ENCODE measurements at places on chromosomes 12 and 14.
A peak's percentile ranks its signal among the peaks of the same experiment; 100 is the strongest.

- H3K27me3 ChIP-seq = no peaks in the 10 kb centered on the region
- H3K27ac ChIP-seq = no peak overlapping the region
- no peaks in the 10 kb centered on the region for H3K36me3 ChIP-seq
- no peaks in the 10 kb centered on the region for H3K4me1 ChIP-seq
- DNase-seq = no peak
Measured at GRCh38 chr12:66664076-66664475, 14.8 kb downstream of the GRIP1 start.

GRCh38 chr12:121475279-121475678, 75.4 kb downstream of the RNF34 start:
- DNase-seq = no peak
- H3K27ac ChIP-seq = no peak overlapping the region
- no peaks in the 10 kb centered on the region for H3K4me1 ChIP-seq

DNA sequence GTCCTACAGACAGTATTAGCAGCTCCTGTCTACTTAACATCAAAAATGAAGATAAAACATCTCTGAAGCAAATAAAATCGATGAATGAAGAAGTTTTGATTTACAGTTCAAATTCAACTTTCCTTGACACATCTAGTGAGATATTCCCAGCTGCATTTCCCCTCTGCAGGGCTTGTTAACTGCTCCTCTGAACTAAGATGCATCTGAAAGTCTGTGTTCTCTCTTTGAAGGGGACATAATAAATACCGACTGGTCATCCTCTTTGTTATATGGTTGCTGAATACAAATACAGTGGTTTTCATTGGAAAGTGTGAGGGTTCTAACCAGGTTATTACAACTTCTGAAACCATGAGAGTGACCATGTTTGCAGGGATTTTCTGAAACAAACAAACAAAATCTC, 266.4 kb upstream of the SLC16A7 start:
- no peaks in the 10 kb centered on the region for H3K4me1 ChIP-seq
- DNase-seq = no peak
- H3K4me3 ChIP-seq = no peak overlapping the region
- no peak overlapping the region for H3K27ac ChIP-seq

DNA sequence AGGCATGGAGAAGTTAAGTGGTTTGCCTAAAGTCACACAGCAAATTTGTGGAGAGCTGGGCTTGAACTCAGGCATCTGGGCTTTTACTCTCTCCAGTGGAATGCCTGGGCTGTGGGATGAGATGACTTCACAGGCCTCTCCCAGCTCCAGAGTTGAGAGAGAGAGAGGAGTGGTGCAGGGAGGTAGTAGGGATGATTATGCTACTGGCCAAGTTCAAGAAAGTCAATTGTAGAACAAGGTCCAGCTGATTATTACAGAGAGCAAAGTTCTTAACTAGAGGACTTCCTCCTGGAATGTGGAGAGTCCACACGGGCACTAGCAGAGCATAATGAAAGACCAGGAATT, 769 bp upstream of the EMP1 start:
- no peaks in the 10 kb centered on the region for H3K36me3 ChIP-seq
- H3K27ac ChIP-seq = peak overlapping the region; percentile 92
- DNase-seq = no peak
- peaks cover 45% of the 10 kb centered on the region for H3K4me1 ChIP-seq
- H3K4me3 ChIP-seq = no peak overlapping the region

- H3K27ac ChIP-seq = no peak overlapping the region
- H3K27me3 ChIP-seq = no peaks in the 10 kb centered on the region
- peaks cover 4% of the 10 kb centered on the region for H3K36me3 ChIP-seq
- no peak for DNase-seq
- no peak overlapping the region for H3K4me3 ChIP-seq
- H3K4me1 ChIP-seq = no peaks in the 10 kb centered on the region
Measured at GRCh38 chr14:50924843-50925242, 19.4 kb downstream of the PYGL start.

DNA sequence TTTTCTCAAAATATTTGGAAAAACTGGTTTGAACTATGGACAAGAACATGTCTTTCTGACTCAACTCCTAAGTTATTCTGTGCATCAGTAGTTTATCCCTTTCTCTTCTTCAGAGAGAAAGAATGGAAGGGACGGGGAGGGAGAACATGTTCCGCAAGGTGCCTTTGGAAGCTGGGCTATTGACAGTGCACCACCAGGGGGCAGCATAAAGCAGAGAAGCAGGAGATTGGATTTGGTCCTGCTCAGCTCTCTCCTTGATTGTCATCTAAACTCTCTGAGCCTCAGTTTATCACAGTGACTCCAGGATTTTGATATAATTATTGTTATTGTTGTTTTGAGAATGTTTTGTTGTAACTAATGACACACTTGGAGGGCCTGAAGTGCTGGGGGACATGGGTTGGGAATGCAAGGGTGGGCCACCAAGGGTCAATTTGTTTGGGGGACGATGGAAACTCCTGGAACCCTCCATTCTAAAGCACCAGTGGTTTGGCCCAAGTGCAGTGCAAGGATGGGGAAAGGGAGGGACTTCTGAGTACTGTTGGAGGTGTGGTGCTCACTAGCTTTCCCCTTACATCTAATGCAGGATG, 45.3 kb upstream of the ANO6 start:
- no peaks in the 10 kb centered on the region for H3K36me3 ChIP-seq
- peaks cover 6% of the 10 kb centered on the region for H3K4me1 ChIP-seq

DNA sequence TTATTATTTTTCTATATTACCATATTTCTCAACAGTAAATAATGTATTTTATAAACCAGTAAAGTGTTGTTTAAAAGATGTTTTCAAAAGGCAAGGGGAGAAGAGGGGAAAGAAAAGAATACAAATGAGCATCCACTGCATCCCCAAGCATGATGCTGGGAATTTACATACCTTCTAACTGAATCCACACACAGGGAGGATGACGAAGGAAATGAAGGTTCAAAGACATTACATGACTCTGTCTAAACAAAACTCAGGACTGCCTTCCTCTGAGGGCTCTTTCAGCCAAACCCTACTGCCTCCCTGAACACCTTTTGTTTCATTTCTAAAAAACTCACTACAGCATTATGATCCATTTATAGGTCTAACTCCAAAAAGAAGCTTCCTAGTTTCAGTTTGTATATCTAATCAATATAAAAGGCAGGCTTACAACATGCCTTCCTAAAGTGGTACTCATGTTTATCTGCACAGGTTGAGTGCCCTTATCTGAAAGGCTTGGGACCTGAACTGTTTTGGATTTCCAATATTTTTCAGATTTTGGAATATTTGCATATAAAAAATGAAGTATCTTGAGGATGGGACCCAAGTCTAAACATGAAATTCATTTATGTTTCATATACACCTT, 30.3 kb downstream of the DICER1 start:
- no peak overlapping the region for H3K27ac ChIP-seq
- no peak overlapping the region for H3K4me3 ChIP-seq
- DNase-seq = no peak
- no peaks in the 10 kb centered on the region for H3K4me1 ChIP-seq
- no peaks in the 10 kb centered on the region for H3K27me3 ChIP-seq

DNA sequence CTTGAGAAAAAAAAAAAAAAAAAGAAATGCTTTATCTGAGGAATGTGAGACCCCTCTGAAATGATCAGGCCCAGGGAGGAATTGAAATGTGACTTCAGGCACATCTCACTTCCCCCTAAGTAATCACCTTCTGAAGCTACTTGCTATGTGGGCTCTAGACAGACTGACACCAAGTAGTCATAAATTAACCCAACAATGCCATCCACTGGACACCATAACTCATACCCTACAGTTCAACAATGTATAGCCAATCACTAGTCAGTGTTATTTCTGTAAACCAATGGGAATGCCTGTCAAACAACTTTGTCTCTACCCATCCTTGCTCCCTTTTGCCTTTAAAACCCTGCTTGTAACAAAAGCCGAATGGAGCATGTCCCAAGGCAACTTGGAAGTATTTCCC, 182.7 kb upstream of the TMPO start:
- no peak overlapping the region for H3K27ac ChIP-seq
- H3K4me1 ChIP-seq = no peaks in the 10 kb centered on the region
- no peak for DNase-seq
- no peak overlapping the region for H3K4me3 ChIP-seq

GRCh38 chr14:53851394-53852090, 105.1 kb downstream of the BMP4 start:
- H3K4me3 ChIP-seq = no peak overlapping the region
- H3K27me3 ChIP-seq = no peaks in the 10 kb centered on the region
- no peak for DNase-seq
- H3K27ac ChIP-seq = no peak overlapping the region

GRCh38 chr14:88829188-88829587, 4.7 kb downstream of the TTC8 start:
- no peak for DNase-seq
- H3K27me3 ChIP-seq = no peaks in the 10 kb centered on the region
- no peak overlapping the region for H3K4me3 ChIP-seq
- H3K36me3 ChIP-seq = no peaks in the 10 kb centered on the region
- no peak overlapping the region for H3K27ac ChIP-seq

- H3K4me1 ChIP-seq = no peaks in the 10 kb centered on the region
- DNase-seq = no peak
- H3K27ac ChIP-seq = no peak overlapping the region
- H3K27me3 ChIP-seq = no peaks in the 10 kb centered on the region
- H3K4me3 ChIP-seq = no peak overlapping the region
- no peaks in the 10 kb centered on the region for H3K36me3 ChIP-seq
Measured at GRCh38 chr12:84148335-84148734, 764.3 kb downstream of the SLC6A15 start.

GRCh38 chr12:2628401-2628800, 166.4 kb upstream of the FKBP4 start:
- DNase-seq = no peak
- H3K4me1 ChIP-seq = peaks cover 4% of the 10 kb centered on the region
- H3K27me3 ChIP-seq = no peaks in the 10 kb centered on the region
- H3K27ac ChIP-seq = no peak overlapping the region
- no peaks in the 10 kb centered on the region for H3K36me3 ChIP-seq

DNA sequence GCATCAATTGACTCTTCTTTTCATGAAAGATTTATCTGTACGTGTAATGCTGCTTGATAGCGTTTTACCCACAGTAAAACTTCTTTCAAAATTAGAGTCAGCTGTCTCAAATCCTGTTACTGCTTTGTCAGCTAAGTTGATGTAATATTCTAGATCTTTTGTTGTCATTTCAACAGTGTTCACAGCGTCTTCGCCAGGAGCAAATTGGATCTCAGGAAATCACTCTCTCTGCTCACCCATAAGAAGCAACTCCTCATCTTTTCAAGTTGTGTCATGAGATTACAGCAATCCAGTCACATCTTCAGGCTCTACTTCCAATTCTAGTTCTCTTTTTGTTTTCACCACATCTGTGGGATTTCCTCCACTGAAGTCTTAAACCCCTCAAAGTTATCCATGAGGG, 9.5 kb downstream of the PCNX1 start:
- DNase-seq = no peak
- H3K27ac ChIP-seq = no peak overlapping the region
- H3K36me3 ChIP-seq = no peaks in the 10 kb centered on the region
- no peaks in the 10 kb centered on the region for H3K27me3 ChIP-seq

GRCh38 chr12:11868027-11868426, 202.7 kb upstream of the BCL2L14 start:
- no peak overlapping the region for H3K4me3 ChIP-seq
- no peak overlapping the region for H3K27ac ChIP-seq
- DNase-seq = no peak
- H3K4me1 ChIP-seq = no peaks in the 10 kb centered on the region
- H3K36me3 ChIP-seq = peaks cover 85% of the 10 kb centered on the region

DNA sequence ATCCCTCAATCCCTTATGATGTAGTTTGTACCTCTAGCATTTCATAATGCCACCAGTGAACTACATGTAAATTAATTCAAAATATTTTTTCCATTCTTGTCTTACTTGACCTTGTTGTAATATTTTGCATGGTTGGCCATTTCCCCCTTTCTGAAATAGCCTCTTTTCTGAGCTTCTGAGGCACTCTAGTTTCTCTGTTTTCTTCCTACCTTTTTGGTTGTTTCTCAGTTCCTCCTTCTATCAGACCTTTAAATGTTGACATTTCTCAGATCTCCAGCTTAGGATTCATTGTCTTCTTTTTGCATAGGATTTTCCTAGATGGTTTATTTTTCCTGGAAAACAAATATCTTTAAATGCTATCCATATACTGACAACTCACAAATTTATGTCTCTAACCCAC, 9.8 kb upstream of the RMST start:
- H3K36me3 ChIP-seq = no peaks in the 10 kb centered on the region
- no peak overlapping the region for H3K27ac ChIP-seq
- no peaks in the 10 kb centered on the region for H3K27me3 ChIP-seq
- H3K4me1 ChIP-seq = no peaks in the 10 kb centered on the region
- H3K4me3 ChIP-seq = no peak overlapping the region

GRCh38 chr14:90970167-90970600, 90.3 kb downstream of the RPS6KA5 start:
- DNase-seq = no peak
- H3K4me1 ChIP-seq = peaks cover 3% of the 10 kb centered on the region
- peaks cover 6% of the 10 kb centered on the region for H3K36me3 ChIP-seq
- H3K4me3 ChIP-seq = no peak overlapping the region

GRCh38 chr12:131155131-131155530, 201.4 kb downstream of the ADGRD1 start:
- H3K4me3 ChIP-seq = no peak overlapping the region
- H3K4me1 ChIP-seq = no peaks in the 10 kb centered on the region
- no peaks in the 10 kb centered on the region for H3K36me3 ChIP-seq
- H3K27ac ChIP-seq = no peak overlapping the region

DNA sequence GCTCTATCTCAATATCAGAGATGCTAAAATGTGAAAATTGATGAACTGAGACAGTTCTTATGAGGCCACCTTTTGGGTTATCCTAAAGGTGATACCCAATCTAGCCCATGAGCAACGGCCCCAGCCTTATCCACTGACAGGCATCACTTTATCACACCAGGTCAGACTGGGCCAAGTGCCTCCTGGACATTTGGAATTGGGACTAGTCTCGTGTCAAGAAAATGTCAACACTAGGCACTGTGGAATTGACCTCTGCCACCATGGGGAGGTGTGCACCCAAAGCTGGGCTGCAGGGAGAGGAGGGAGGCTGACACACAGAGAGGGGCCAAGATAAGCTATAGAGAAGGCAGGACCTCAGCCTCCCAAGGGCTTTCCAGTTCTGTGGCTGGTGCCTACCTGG, 78.5 kb upstream of the ZFP36L1 start:
- no peaks in the 10 kb centered on the region for H3K4me1 ChIP-seq
- H3K4me3 ChIP-seq = no peak overlapping the region
- no peak for DNase-seq
- H3K27ac ChIP-seq = no peak overlapping the region
- H3K36me3 ChIP-seq = peaks cover 20% of the 10 kb centered on the region

DNA sequence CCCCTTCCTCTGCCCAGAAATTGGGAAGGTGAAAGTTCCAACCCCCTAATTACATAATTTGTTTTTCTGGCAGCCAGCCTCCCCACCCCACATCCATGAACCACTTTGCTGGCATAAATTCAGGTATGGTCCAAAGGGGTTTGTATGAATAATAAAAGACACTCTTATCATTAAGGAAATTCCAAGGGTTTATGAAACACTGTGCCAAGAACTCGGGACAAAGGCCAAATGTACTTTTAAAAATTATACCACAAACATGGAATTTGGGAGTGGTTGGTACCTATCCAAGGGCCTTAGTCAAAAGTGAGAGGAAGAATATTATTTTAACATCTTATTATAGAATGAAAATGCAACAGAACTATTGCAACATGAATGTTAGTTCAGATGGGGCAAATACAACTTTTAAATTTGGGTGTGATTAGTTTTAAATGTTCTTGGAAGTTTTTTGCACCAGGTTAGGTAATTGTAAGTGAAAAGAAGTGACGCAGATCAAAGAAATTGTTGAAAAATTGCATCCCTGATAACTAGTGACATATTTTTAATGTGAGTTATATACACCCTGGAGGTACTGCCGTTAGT, 217.8 kb downstream of the TMEM117 start:
- H3K4me3 ChIP-seq = no peak overlapping the region
- no peaks in the 10 kb centered on the region for H3K27me3 ChIP-seq
- no peaks in the 10 kb centered on the region for H3K36me3 ChIP-seq
- no peaks in the 10 kb centered on the region for H3K4me1 ChIP-seq
